Stimulated activated naive CD8-positive, alpha-beta T cell treated with anti-CD3 and anti-CD28 coated beads, Interleukin-15, amount 100 ng/mL, for 72 hours (primary cell): ENCODE measurements at places on chromosomes 16 and 17.
A peak's percentile ranks its signal among the peaks of the same experiment; 100 is the strongest.

DNA sequence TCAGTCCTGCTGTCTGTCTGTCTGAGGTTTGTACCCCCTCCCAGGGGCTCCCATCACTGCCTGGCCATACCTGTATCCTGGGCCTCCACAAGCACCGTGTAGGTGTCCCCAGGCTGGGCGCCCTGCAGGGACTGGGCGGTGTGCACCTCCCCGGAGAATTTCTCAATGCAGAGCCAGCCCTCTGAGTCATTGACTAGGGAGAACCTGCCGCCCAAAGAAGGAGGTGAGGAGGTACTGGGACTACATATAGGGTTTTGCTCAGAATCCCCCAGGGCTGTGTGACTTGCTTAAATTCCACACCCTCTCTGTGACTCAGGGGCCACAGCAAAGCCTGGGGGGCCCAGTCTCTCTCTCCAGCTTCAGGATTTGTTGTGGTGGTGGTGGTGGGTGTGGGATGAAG lies 7.6 kb downstream of the CDH16 start:
- no peak for DNase-seq

GRCh38 chr17:10652984-10653659 lies 4.0 kb downstream of the MYH3 start:
- peak; percentile 61 for DNase-seq

DNA sequence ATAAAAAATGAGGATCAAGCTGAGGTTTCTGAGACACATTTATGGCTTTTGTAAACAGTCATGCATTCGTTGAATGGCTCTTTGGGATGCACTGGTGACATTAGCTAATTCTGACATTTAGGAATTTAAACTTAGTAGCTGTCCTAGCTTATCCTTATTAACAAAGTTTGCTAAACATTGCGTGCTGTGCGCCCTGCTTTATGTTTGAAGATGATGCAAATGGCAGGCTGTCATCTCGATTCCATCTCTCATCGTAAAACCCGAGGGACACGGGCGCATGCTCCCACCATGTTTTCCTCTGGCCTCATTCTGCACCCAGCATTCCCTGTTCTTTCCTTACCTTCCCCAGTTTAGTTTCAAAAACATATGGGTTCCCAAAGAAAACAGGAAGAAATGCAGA lies 53.8 kb upstream of the ARHGAP44 start:
- DNase-seq = no peak

- no peak for DNase-seq
Measured at GRCh38 chr16:55993088-55993487, 117.9 kb upstream of the CES5A start.

DNA sequence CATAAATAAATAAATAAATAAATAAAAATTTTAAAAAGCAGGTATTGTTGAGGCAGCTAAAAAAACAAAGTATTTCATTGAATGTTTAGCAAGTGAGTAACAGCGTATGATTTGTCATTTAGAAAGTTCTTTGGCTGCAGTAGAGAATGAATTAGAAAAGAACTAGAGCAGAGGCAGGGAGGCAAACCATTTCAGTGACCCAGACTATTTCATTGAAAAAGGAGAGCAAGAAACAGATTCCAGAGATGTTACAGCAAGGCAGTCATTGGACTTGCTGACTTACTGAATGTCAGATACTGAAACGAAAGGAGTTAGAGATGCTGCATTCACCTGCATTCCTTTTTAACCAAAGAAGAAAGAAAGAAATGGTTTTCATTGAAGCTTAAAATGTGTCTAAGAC lies 105.5 kb upstream of the HLF start:
- no peak for DNase-seq

GRCh38 chr16:12099451-12100123 lies 123.1 kb downstream of the SNX29 start:
- no peak for DNase-seq

DNA sequence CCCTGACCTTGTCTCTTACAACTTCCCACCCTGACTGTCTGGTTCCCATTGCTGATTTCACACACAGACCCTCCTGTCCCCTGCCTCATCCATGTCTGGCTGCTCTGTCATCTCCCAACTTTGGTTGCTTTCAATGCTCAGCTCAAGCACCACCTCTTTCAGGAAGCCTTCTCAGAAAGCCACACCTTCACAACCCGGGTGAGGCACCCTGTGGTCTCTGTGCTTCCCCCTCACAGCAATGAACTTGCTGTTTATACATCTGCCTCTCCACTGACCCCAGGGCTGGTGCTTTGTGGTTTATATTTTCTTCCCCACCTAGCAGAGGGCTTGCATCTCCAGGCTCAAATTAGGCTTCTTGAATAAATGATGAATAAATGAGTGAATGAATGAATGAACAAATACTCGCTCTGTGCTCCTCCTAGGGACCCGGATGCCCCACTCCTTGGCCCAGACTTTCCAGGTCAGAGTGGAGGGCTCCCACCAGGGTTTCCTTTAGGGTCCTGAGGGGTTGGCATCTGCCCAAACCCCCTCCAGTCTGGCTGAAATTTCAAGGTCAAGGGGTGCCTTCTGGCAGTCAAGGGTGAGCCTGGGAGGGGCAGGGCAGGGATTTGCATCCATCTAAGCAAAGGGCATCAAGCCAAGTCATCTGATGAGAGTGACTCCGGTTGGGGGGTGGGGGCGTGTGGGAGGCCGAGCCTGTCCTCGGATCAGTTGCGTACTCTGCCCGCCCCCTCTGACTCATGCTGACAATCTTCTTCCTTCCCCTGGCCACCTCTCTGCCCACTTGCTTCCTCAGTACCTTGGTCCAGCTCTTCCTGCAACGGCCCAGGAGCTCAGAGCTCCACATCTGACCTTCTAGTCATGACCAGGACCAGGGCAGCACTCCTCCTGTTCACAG lies at the start of gene ITGAX:
ITGAX (plus strand) TSS at position 783 of the 898 bp plus-strand sequence; CDS start at position 862, 79 bp downstream.
- peak; percentile 87 for DNase-seq

DNA sequence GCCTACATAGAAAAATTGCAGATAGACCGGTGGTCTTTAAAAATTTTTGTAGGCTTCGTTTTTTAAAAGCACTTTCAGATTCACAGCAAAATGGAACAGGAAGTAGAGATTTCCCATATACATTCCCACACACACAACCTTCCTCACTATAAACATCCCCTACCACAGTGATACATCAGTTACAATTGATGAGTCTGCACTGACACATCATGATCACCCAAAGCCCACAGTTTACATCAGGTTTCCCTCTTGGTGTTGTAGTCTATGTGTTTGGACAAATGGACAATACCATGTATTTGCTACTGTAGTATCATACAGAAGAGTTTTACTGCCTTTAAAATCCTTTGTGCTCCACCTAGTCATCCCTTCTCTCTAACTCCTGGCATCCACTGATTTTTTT lies 113.9 kb upstream of the ADAMTS18 start:
- DNase-seq = no peak
